Glomerular endothelial cell (primary cell): ENCODE measurements at places on chromosomes 3 and 15. TPM values are rescaled to one million over a fixed set of nuclear protein-coding genes. Genes with fewer than 3 reads are reported as not detected.

DNA sequence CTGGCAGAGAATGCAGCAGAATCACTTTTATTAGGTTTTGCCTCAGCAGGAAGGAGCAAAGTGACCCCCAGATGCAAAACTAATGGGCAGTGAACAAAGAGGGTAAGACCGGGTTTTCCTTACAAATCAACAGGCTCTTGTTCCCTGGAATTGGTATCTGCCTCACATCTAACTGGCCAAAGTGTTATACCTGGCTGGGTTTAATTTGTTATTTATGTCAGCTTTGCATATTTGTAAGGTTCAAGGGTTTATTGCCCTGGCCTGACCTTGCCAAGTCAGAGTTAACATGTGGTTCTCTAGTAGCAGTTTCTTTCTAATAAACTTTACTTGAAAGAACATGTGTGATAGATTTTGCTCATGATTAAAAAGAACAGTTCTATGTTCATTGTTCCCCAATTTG is 431.7 kb upstream of the NR2F2 start:
- DNase-seq, result no peak

SUCLG2 gene
- 32.1 and 39.0 TPM in 2 replicates for total RNA-seq

MUC4 gene
- 0.12 TPM in 1 of 2 replicates, not detected in the other for total RNA-seq

DNA sequence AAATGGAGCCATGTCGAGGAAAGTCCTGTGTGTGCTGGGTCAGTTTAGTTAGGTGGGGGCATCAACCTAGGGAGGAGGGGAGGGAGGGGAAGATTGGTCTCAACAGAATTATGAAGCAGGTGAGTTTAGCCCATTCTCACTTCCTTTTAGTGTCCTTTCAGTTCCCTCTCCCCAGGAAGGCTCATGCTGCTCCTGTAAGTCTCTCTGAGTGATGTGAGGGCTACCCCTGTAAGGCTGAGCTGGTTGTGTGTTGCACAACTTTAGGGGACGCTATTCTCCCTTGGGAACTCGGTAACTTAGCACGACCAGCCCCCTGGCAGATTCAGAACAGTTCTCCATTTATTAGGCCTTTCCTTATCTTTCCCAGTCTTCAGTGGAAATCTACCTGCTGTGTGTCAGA is 21.2 kb downstream of the IL5RA start:
- DNase-seq, result no peak

GRCh38 chr3:197426121-197426566 is 127.7 kb upstream of the DLG1 start:
- DNase-seq, result no peak

GRCh38 chr3:141425523-141426233 is 57.4 kb downstream of the ZBTB38 start:
- DNase-seq, result no peak

DNA sequence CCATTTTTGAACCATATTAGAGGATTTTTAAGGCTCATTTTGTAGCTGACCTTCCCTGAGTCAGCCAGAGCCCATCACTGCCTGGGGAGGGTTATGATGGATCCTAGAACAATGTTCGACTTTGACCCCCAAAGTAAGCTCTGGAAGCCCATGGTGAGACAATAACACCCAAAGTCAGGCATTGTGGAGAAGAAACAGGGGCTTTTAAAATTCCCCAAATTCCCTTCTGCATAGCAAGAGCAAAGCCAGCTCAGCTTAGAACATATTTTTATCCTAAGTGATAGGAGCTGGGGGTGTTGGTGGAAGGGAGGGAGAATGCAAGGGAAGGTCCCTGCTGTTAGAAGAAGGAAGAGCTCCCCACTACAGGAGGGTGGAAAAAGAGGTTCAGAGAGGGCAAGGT is 4.0 kb downstream of the ITGA11 start:
- DNase-seq, result no peak

CNTN4 gene
- 0.12 and 0.19 TPM in 2 replicates for total RNA-seq

DNA sequence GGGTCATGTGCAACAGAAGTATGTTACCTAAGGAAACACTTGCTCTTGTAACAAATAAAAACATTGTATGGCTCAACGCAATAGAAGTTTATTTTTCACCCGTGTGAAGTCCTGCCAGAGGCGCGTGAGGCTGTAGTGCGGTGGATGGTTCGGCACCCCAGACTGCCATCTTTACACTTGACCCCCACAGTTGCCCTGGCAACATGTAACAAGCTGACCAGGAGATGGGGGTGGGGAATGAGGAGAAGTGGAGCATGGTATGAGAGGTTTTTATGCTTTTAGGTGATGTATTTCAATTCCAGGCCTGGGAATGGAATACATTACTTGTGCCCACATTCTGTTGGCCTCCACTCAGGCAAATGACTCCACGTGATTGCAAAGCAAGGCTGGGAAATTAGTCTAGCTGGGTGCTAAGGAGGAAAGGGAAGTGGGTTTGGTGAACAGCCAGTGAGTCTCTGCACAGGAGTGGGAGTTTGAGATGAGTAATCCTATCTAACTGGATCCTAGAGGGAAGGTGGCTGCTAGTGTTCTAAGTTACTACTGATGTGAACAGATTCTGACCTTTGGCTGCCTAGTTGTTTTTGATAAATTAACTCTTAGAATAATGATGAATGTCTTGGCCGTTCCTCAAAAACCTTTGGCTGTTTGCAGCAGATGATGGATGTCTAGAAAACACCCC is 33.8 kb upstream of the GREM1 start:
- no peak for DNase-seq

TMEM207 gene
- not detected in 2 replicates for total RNA-seq

THRB gene
- 0.06 and 1.6 TPM in 2 replicates for total RNA-seq

- no peak for DNase-seq
These were observed 414.6 kb upstream of the TBL1XR1 start for GRCh38 chr3:177611752-177612334.

GRCh38 chr3:50374363-50375257 is 15.3 kb upstream of the TMEM115 start:
- DNase-seq, result no peak

CCDC12 gene
- total RNA-seq, result 38.4 and 39.6 TPM in 2 replicates

DNA sequence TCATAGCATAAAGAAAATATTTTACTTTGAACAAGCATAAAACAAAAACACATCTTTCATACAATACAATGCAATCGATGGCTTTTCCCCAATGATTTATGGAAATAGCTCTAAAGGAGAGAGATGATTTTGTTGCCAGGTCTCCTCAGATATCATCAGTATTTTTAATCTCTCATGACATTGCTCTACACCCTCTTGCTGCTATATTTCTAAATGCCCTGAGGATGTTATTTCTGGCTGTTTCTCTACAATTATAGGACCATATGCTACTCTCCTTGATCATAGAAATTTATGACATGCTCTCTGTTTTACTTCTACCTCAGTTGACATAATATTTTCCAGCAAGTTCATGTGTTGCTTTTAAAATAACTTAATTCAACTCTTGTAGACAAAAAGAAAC is 654.9 kb upstream of the GBE1 start:
- no peak for DNase-seq

DNA sequence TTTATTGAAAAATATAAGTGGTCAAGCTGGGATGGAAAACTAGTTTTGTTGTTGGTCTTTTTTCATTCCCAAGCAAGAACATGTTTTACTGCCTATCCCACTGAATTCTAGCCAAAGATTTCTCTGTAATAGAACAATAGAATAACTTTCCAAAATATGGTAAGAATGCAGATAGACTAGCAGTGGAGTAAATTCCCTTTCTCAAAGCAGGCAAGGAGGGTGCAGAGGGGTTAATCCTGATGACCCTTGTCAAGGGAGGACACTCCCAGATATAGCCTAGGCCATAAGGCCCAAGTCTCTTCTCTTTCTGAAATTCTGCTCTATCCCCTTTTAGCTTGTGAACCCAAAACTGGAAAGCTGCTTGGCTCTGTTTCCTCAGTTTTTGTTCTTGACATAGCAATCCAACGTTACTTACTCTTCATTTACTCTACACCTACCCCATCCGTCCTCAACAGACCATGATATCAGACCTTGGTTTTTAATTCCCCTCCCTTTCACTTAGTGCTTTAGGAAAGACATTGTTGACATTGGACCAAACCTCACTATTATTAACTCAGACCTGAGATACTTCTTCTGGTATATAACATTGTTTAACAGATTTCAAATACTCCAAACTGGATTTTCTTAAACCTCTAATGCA is 453.6 kb upstream of the THBS1 start:
- no peak for DNase-seq

DNA sequence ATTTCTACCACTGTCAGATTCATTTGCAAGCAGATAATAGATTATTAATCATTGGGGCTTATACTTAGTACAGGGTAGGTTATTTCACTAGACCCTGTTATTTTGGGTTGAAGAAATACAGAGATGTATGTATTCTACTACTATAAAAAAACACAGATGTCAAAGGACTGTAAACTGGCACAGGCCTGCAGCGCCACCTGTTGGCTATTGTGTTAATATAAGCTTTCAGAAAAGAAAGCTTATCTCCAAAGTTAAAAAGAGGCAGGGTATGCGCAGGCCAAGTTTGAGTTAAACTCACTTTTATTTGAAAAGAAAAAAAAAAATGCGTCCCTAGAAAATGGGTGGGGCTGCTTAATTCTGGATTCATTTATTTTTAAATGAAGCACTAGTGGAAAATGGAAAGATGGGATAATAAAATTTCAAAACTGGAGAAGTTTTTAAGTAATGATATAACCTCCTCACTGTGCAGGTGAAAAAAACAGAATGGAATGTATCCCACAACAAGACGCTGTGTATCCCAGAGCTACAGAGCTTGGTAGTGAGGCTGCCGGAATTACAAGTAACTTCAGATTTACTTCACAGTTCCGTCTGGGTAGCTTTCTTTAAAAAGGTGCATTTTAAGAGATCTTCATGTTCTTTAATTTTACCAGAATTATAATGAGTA is 407.2 kb upstream of the TGFBR2 start:
- peak; percentile 54 for DNase-seq

DNA sequence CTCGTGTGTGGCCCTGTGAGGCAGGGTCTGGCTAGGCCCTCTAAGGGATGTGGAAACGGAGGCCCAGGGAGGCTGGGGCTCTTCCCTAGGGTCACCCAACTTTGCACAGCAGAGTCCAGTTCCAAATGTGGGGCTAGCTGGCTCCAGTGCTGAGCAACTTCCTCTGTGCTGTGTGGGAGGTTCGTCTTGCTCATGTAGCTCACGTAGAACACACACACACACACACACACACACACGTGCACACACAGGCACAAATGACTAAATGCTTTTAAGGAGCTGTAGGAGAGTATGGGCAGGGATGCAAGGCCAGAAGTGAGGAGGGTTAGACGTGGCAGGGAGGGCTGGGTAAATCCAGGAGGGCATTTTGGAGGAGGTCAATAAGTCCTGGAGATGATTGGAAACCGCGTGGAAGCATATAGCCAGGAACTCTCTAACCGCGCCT is 213.8 kb downstream of the RPLP1 start:
- DNase-seq, result no peak

- no peak for DNase-seq
These were observed 6.5 kb upstream of the CRYBG3 start for GRCh38 chr3:97815149-97815917.

DNA sequence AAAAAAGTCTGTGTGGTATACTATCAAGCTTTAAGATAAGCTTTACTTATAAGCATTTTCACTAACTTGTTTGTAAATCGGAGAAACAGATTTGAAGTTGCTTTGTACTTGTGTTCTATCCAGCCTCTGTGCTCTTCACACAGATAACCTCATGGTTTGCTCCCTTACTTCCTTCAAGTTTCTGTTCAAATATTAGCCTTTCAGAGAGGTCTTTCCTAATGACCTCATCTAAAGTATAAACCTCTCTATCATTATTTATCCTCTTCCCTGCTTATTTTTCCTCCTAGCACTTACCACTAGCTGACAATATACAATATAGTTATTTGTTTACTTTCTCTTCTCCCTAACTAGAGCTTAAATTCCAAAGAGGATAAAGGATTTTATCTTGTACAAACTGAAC is 180.0 kb downstream of the CBLB start:
- DNase-seq, result no peak

- no peak for DNase-seq
These were observed 385.7 kb upstream of the NR2F2 start for GRCh38 chr15:95944661-95945255.

SIDT1 gene
- total RNA-seq, result 0.99 TPM in 1 of 2 replicates, not detected in the other

DNA sequence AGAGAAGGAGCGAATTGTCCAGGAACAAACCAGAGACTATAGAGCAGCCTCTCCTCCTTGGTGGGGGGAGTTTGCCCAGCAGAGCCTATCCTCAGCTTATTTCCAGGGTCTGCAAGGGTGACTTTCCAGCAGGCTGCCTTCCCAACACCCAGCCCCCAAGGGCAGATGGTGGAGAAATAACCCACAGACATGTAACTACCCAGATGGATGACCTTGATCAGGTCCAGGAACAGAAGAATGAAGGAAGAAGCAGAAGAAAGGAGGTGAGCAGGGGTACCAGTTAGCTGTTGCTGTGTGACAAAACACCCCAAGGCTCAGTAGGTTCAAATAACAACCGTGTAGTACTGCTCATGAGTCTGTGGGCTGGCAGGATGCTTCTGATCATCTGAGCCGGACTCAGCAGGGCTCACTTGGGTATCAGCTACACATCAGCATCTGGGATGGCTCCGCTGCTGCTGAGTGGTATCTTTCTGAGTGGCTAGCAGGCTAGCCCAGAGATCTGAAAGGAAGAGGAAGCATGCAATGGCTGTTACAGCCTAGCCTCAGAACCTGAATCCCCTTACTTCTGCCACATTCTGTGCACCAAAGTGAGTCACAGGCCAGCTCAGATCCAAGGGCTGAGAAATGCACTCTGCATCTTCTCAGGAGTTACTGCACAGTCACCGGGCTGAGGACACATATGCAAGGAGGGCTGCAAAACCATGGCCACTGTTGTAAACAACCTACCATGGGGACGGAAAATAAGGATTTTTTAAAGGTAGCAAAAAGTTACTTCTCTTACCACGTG is 22.2 kb upstream of the TXNRD3 start:
- DNase-seq, result no peak

DNA sequence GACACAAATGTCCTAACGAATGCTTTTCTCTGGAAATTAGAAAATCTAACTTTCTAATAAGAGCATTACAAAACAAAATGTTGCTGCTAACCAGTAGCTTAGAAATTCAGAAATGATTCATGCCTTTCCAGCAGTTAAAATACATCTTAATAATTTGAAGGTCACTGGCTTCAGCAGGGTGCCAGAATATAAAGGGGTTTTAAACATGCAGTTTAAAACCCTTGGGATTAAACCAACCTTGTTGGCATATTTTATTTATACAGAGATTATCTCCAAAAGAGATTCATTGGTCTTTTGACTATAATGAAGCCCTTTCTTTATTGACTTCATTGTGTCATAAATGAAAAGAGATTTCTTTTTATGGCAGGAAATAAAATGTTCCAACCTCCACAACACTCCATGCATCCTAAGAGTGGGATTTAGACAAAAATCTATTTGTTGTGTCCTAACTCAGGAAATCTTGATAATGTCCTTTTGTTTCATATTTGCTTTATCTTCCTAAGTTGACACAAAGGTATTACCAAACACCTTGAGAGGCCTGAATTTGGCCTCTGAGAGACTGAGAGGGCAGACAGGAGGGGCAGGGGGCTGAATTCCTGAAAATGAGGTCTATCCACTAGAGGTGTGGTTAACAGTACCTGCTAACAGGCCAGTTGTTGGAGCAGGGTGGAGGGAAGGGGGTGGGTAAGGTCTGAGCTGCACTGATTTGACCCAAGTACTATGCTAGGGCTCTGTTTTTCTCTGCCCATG is 124.4 kb downstream of the FEZF2 start:
- DNase-seq, result no peak
